AG08396 (cell line): ENCODE measurements at places on chromosomes 12 and 14.

- DNase-seq: peak; percentile 31
Observed at GRCh38 chr12:130838284-130838950, 633 bp downstream of the STX2 start.

- no peak for DNase-seq
Observed at GRCh38 chr12:2287151-2287550, 234.4 kb downstream of the CACNA1C start.

DNA sequence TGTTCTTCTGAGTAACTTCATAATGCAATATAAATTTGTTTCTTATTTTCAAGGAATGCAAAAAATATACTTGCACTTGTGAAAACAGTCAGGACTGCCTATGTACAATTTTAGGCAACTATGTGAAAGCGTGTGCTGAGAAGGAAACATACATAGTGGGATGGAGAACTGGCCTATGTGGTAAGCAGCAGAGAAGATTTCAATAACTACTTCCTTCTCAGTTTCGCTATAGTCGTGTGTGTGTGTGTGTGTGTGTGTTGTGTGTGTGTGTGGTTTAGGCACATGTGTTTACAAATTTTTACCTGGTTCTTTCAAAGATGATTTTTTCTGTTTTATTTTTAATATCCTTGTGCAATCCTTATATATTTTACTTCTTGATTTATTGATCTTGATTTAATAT is 211.8 kb downstream of the LRRK2 start:
- no peak for DNase-seq

DNA sequence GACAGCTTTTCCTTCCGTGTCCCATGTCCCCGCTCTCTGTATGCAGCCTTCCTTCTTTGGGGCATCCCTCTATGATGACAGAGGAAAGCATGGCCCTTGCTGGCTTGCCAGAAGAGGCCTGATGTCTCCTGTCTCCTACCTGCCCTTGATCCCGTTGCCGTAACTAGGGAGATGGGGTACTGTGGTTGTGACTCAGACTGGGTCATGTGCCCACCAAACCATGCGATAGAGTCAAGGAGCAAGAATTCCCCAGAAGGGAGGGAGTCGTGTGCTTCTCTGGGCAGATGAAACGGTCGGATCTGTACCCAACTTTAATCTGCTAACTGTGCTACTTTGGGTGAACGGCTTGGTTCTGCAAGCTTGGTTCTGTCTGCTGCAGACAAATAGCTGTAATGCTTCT is 99.1 kb upstream of the DYNC1H1 start:
- DNase-seq: no peak

DNA sequence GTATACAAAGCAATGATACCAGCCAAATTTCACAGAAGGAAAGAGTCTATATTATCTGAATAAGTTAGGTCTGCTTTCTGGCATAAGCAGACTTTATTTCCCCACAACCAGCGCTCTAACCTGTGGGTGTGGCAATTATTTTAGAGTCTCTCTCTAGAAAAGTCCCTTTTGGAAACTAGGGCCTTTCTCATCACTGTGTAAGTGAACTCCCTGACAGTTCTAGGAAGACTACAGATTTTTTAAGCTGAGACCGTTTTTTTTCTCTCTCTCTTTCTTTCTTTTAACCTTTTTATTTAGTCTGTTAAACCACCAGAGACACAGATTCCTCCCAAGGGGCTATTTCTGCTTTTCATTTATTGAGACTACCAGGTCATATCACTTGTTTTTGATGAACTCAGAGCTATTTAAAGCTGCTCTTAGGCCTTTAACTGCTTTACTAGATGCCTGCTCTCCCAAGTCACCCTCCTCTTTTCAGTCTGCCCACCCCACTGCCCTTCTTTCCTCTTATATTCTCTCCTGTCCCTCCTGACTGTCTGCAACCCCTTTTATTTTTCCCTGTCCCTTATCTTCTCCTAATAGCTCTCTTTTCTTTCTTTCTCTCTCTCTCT is 69.2 kb upstream of the ARHGAP5 start:
- DNase-seq: no peak

- DNase-seq: no peak
Observed at GRCh38 chr14:104266631-104267575, 128.5 kb downstream of the KIF26A start.

DNA sequence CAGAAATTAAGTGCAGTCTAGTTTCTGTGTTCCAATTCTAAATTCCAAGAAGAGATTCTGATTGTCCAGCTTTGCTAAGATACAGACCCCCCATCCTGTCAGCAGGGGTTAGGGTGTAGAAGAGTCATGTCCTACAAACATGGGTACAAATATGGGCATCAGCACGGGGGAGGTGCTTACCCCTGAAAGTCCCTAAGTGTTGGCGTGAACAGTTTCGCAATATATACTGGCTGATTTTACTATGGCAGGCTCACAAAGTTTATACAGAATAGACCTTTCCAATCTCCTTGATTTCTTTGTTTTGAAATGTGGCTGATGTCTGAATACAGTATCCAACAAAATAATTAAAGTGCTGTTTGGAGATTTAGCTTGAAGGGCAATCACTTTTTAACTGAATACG is 71.6 kb upstream of the PPM1H start:
- DNase-seq: no peak

GRCh38 chr14:105432657-105433056 is 13.0 kb downstream of the MTA1 start:
- no peak for DNase-seq

GRCh38 chr12:31868965-31869364 is 90.2 kb upstream of the RESF1 start:
- no peak for DNase-seq

GRCh38 chr14:21039585-21040369 is 2.4 kb upstream of the RNASE7 start:
- peak; percentile 61 for DNase-seq

DNA sequence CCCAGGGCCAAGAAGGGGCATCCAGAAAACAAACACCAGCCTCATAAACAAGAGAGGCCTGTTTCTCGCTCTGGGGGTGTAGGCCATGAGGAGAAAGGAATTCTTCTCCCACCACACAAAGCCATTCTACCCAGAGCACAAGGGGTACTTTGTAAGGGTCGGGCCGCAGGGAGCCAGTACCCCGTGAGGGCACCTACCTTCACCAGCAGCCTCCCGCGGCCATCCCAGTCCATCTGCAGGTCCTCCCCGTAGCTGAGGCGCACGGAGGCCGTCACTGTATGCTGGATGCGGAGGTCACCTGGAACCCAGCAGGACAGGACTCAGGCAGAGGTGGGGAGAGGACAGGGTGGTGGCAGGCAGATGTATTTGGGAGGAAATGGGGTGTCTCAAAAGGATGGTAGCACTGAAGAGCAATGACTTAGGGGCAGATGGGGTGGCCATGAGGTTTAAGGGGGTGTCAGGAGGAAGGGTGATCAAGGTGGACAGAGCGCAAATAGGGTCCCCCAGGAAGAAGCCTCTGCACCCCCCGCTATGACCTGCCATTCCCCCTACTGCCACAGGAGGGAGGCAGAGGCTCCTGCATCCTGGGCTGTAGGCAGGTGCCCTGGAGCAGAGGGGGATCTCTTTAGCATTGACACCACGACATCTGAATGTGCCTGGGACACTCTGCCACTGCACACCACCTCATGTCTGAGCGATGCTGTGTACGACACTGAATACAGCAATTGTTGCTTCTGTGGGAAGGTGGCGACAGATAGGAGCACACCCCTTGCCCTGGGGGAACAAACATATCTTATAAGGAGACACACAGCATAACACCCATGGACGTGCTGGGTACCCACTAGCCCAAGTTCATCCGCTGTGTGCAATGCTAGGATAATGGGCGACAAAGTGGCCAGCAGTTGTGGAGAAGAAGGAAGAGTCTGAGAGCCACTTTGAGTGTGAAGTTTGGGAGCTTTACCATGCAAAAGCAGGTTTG is 61.4 kb downstream of the VWF start:
- peak; percentile 79 for DNase-seq

GRCh38 chr14:29822430-29822709 is 105.3 kb downstream of the PRKD1 start:
- DNase-seq: no peak

DNA sequence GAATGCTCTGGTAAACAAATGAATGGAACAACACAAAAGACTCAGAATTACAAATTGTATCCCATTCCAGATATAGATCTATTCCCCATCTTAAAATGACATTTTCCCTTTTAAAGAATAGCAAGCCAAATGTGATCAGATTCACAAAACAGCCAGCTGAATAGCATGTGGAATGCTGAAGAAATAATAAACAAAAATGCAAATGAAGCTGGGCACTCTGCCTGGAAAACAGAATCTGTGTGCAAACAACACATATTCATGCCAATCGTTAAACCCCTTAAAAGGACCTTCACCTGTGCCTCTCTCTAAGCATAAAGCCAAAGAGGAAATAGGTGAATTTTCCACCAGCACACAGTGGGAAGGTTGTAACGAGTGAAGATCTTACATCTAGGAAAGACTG is 67.9 kb upstream of the PDZRN4 start:
- DNase-seq: no peak

DNA sequence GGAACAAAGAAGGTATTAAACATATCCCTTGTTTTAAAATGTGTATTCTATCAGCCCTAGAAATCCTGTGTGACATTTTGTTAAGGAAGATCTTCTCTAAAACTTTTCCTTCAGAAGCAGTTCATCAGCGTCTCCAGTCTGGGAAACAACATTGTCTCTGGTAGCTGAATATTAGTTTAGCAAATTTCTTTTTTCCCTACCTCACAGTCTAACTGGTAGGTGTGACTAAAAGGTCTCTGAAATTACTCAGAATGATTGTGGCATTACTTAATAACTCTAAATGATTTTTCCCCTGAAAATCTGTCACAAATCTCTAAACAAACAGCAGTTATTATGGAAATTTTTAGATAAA is 1044.8 kb downstream of the FLRT2 start:
- DNase-seq: no peak

- no peak for DNase-seq
Observed at GRCh38 chr14:69637503-69638031, 26.2 kb downstream of the SUSD6 start.

- DNase-seq: peak; percentile 85
Observed at GRCh38 chr12:106903241-106903945, 52.3 kb upstream of the TMEM263 start.

- DNase-seq: peak; percentile 79
Observed at GRCh38 chr12:46664761-46665287, 161.0 kb downstream of the SLC38A4 start.

DNA sequence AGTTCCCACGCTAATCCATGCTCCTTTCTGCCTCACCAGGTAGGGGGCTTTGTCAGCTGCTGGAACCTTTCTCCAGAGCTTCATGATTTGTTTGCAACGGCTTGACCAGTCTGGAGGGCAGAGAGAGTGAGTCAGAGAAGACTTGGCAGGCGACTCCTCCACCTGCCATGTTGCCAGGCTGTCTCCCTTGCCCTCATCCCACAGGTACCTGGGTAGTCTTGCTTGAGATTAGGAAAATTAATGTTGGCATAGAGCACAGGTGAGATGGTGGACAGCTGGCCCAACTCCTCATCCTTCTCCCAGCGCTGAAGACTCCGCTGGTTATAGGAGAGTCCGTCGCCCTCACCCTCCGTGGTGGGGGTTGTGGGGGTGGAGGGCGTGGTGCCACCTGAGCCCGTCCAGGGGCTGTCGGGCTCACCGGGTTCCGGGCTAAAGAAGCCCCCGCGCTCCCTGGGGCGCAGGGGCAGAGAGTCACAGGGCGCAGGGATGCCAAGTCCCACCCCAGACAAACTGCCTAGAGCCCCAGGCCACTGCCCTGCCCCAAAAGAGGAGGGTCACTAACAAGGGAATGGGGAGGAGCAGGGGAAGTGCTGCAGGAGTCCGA is 18.6 kb downstream of the KMT2D start:
- no peak for DNase-seq

GRCh38 chr14:58401587-58401986 is 5.9 kb downstream of the TOMM20L start:
- DNase-seq: no peak

DNA sequence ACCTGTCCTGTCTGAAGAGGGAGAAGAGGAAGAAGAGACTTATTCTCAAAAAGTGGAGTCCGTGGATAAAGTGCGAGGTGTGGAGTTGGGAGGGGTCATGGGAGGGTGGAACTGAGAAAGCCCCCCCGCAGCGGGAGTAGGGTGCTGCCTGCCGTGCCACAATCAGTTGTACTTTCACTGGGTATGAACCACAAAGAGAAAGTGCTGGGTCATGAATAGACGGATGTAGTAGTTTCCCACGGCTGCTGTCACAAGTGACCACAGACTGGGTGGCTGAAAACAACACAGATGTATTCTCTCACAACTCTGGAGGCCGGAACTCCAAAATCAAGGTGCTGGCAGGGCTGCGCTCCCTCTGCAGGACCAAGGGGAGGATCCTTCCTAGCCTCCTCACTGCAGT is 5.5 kb downstream of the DNAH10 start:
- DNase-seq: no peak

GRCh38 chr12:70619471-70620152 is 17.6 kb downstream of the PTPRB start:
- DNase-seq: no peak

DNA sequence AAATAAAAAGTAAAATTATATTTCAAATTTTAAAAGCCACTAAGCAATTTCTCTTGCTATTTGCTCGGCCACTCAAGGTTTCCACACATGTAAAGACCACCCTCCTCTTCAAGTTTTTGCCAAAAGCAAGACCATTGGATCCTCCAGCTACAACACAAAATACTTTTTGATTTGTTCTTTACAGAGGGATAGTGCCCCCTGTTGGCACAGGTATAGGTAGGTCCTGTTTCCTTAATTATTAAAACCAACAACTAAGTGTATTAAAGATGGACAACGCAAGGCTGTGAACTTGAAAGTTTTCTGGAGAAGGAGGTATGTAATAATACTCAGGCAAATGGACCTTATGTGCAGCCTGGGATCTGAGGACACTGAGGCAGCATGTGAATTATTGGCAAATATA is 23.8 kb downstream of the ATP6V1D start:
- DNase-seq: no peak

DNA sequence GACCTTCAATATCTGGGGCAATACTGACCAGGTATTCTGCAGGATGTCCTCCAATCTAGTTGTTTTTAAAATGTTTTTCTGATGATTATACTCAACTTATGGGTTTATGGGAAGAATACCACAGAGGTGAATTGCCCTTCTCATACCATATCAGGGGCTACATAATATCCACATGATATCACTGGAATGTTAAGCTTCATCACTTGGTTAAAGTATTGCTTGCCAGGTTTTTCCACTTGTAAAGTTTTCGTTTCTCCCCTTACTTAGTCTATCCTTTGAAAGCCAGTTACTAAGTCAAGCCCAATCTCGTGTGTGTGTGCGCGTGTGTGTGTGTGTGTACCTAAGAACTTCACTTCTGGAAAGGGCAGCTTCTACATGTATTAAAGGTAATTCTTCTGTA is 980.9 kb upstream of the FBXO33 start:
- no peak for DNase-seq

- no peak for DNase-seq
Observed at GRCh38 chr12:109421355-109422087, 55.6 kb downstream of the KCTD10 start.

DNA sequence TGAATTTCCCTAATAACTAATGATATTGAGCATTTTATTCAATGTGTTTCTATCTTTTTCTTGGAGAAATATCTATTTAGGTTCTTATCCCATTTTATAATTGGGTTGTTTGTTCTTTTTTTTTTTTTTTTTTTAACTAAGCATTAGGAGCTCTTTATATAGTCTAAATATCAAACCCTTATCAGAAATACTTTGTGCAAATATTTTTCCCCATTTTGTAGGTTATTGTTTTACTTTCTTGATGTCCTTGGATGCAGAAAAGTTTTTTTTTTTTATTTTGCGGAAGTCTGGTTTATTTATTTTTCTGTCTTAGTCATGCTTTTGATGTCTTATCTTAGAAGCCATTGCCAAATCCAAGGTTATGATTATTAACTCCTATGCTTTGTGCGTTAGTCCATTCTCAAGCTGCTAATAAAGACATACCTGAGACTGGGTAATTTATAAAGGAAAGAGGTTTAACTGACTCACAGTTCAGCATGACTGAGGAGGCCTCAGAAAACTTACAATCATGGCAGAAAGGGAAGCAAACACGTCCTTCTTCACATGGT is 434.3 kb upstream of the TBX3 start:
- no peak for DNase-seq
